Stromal cell of bone marrow (primary cell): ENCODE measurements at places on chromosomes 5 and 9.

DNA sequence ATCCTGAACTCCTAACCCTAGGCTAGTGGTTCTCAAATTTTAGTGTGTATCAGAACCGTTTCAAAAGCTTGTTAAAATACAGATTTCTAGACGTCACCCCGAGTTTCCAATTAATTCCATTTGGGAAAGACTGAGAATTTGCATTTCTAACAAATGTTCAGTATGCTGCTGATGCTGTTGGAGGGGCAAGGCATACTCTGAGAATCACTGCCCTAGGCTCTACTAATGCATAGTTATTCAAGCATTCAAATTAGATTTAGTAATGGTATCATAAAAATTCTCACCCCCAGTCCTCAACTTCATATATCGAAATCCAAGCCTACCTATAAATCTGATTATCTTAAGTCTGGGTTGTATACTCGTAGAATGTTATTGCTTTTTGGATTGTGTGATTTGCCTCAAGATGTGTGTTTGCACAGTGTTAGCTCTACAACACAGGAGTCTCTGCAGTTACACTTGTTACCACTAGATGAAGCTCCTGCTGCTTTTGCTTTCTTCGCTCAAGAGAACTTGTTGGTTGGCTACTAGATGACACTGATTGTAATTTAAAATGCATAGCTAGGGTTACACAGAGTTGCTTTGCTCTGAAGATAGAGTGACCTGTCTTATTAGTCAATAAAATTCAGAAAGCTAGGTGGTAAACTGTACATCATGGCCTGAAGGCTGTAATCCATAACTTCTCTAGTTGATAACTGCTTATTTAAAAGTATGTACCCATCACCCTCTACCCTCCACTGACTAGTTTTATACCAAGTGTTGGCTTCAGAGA lies 7.5 kb upstream of the ERAP2 start:
- DNase-seq = peak; percentile 54

GRCh38 chr5:41875121-41875520 lies 4.9 kb upstream of the OXCT1 start:
- no peak for DNase-seq

DNA sequence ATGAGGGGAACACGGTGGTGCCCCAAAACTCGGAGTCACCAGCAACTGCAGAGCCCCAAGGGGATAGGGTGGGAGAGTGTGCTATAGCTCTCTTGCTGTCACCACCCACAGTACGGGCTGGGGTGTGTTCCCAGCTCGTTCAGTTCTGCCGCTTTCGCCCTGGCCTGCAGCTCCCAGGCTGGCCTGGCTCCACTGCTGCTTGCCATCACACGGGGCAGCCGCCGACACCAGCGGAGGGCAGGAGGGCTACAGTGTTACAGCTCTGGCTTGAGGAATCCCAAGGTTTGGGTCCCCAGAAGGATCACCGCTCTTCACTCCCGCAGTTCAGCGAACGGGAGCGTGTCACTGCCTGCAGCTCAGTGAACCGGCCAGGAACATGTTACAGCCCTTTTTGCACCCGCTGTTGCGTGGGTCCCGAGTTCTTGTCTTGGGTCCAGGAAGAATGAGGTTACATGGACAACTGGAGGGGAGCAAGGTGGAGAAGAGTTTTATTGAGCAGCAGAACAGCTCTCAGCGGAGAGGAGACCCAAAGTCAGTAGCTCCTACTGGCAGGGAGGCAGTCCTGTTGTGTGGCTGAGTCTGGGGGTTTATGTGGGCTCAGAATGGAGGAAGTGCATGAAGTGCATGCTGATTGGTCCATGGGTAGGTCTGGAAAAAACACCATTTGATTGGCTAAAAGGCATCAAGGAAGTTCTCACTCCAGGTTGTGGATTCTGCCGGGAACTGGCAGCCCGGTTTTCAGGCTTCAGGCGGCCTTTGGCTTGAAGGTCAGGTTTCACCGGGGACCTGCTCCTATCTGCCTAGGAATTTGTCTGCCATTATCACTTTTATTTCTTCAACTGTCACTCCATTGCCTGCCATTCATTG lies 113.4 kb downstream of the EHMT1 start:
- no peak for DNase-seq

GRCh38 chr9:81717061-81717746 lies 27.9 kb upstream of the TLE1 start:
- DNase-seq = no peak

DNA sequence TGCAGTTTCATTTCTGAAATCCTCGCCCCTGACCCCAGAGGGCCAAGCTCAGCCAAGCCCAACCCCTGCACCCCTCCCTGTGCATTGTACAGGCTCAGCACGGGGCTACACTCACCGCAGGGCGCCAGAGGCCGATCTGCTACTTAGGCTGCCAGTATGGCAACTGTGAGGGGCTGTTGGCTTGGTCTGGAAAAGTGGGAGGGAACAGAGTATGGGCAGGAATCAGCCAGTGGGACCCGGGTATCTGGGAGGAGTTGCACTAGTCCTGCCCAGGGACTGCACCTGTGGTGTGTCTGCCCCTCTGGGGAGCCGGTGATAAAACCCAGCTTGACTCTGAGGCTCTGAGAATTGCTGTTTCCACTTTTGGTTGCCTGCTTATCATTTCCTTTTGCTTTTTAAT lies 167.4 kb upstream of the KIF2A start:
- no peak for DNase-seq

DNA sequence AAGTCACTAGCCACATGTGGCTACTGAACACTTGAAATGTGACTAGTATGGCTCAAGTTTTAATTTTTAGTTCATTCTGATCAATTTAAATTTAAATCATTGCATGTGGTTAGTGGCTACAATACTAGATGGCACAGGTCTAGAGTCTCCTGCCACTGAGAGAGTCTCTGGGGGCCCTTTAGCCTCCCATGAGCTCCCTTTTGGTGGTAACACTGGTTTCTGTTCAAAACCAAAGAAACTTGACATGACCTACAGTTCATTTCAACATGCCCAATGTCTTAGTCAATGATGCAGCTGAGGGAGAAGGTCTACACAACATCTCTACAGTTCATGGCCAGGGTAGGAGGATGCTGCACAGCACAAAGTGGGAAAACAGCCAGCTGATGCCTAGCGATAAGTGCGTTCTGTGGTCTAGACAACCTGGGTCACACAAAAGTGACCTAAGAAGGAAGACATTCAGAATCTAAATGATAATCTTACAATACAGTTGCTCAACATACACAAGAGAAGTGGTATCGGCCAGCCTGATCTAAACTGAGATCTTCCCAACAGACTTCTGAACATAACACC lies 121.0 kb downstream of the AUH start:
- no peak for DNase-seq

- no peak for DNase-seq
Observed at GRCh38 chr5:180790020-180790419, 12.6 kb downstream of the MGAT1 start.
